Islet precursor cell (in vitro differentiated cells): ENCODE measurements at places on chromosomes 7 and 10.
A peak's percentile ranks its signal among the peaks of the same experiment; 100 is the strongest.

DNA sequence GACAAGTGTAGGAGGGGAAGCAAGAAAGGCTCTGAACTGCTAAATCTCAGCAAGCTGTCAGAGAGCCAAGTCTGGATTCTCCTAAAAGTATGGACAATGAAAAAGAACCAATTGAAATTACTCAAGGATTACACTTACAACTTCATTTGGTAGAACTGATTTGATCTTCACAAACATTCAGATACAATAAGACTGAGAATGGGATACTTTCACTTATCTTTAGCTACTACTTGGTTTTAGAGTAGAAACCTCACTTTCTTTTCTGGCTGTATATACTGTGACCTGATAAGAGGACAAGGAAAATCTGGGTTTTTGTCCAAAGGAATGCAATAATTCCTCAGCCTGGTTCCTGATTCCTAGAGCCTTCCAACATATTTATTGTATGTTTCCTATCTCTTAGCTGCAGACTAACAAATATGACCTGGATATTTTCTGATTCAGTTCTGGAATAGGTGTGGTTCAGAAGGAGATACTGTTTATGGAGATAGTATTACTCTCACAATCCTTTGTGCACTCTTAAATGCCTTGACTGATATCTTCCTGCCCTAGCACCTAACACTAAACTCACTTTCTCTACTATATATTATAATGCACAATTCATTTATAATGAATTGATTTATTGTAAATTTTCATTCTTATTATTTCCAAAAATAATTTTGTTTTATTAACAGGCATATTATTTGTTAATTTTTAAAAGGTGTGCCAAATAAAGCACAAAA is 7.3 kb downstream of the SEMA3A start:
- DNase-seq = no peak

- DNase-seq = peak; percentile 71
Measured at GRCh38 chr10:124092250-124092859, 1.0 kb downstream of the CHST15 start.

- no peak for DNase-seq
Measured at GRCh38 chr7:158725506-158725800, 20.8 kb upstream of the NCAPG2 start.

- peak; percentile 85 for DNase-seq
Measured at GRCh38 chr10:97584060-97584797, at the start of gene HOGA1. Gene HOGA1, plus strand, starts transcription at chr10:97584389. Its CDS starts 315 bp downstream, at chr10:97584704.

GRCh38 chr7:77320714-77321113 is 95.4 kb downstream of the GSAP start:
- no peak for DNase-seq

- no peak for DNase-seq
Measured at GRCh38 chr10:68110027-68110426, 739 bp downstream of the MYPN start.

DNA sequence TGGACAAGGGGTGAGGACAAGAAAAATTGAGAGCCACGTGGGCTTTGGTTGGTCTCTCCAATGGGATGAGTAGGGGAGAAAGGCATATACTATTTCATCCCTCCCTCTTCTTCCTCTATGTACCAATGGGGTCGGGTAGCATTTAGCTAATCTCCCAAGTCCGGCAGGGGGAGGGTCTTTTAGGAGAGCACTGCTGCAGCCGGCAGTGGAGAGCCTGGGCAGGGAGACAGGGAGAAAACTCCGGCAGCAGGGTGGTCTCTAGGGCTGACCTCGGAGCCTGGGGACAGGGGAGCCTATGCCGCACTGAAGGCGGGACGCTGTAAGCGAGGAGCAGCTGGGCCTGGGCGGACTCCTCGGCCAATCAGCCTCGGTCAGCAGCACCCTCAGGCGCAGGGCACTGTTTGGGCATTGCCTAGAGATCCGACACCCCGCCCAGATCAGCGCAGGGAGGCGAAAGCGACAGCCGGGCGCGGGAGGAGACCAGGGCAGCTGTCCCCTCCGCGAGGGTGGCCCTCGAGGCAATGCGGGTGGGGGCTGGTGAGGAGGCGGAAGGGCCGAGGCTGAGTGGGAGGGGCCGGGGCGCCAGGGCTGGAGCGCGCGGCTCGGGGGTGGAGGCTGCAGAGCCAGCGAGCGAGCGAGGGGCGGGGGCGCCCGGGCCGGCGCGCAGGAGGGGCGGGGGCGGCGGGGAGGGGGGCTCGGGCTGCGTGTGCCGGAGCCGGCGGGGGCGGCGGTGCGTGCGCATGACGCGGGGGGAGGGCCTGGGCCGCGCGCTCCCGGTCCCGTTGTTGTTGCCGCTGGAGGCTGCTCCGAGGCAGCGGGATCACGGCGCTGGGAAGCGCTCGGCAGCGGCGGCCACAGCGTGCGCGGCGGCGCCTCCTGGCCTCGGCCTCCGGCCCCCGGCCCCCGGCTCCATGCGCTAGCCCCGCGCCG is at the start of gene AGAP3:
Gene AGAP3, plus strand, starts transcription at position 785 of the 930 bp plus-strand sequence. CDS start 267 bp downstream, outside the sequence.
- DNase-seq = peak; percentile 93

GRCh38 chr10:119737823-119738222 is 12.0 kb downstream of the INPP5F start:
- DNase-seq = peak; percentile 88

- DNase-seq = peak; percentile 80
Measured at GRCh38 chr10:91185239-91185875, 35.1 kb upstream of the PCGF5 start.

DNA sequence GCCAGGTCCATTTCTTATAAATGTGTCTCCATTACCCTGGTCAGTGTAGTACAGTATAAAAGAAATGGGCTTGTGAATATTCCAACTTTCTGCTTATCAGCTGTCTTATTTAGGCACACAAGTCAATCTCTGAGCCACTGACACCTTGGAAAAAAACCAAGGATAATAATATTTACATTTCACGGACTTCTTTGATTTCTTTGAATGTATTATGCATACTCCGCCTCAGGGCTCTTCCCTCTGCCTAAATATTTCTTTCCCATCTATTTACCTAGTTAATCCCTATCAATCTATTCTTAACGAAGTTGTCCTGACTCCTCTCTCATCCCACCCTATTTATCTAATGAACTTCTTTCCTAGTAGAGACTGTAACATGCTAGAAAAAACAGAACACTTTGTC is 253.8 kb downstream of the CRPPA start:
- DNase-seq = no peak

DNA sequence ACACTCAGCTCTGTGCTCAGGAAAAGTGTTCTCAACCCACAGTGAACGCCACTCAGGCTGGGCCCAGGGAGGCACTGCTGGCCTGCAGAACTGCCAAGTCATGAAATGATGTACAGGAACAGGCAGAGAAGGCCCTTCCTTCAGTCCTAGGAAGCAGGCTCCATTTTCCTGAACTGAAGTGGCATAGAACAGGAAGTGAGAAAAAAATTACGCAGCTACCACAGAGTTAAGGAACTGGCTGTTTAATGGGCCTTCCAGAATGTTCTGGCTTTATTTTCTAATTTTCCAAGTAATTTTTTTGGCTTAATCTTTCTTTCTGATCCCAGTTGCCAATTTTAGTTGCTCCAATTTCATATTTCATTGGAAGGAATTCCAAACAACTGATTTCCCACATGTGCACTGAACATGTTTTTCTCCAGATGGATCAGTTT is 39.3 kb downstream of the LRRC18 start:
- peak; percentile 35 for DNase-seq

DNA sequence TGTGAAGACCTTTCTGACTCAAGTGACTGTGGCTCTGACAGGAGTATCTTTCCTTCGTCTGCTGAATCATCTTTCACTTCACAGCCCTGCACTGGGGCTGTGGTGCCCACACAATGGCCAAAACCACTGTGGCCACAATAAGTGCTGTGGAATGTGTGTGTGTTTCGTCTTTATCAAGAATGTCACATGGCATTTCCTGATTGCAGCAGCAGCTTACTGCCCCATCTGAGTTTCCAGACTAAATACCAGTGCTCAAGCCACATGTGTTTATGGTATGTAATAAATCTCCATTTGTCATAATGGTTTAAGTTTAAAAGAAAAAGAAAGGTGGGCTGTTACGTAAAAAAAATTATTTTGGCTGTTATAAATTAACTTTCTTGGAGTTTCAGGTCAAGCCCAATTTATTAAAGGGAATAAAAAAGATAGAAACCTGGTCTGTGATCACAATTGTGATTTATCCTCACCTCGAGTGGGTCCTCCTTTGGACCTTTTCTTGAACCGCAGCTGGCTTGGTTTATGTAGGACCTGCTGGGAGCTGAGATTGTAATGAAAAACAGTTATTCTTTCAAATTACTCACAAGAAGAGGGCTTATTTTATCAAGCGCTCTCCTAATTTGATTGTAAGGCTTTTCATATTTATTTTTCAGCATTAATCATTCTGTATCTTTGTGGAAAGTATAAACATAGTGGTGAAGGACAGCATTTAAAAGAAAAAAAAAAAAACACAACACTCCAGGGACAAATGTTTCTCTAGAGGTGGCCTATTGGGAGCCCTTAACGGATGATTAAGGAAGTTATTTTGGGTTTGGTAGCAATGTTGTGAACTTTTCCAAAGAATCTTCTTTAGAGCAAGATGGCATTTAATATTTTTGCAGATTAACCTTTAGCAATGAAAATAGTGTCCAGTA is 116.2 kb downstream of the LRMDA start:
- peak; percentile 91 for DNase-seq

DNA sequence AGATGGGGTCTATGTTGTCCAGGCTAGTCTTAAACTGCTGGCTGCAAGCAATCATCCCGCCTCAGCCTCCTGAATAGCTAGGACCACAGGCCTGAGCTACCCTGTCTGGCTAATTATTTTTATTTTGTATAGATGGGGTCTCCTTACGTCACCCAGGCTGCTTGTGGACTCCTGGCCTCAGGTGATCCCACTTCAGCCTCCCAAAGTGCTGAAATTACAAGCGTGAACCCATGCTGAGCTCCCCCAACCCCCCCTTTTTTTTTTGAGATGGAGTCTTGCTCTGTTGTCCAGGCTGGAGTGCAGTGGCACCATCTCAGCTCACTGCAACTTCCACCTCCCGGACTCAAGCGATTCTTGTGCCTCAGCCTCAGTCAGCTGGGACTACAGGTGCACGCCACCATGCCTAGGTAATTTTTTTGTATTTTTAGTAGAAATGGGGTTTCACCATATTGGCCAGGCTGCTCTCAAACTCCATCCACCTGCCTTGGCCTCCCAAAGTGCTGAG is 25.4 kb downstream of the FAM25A start:
- DNase-seq = no peak

GRCh38 chr10:5779730-5780129 is 33.5 kb downstream of the GDI2 start:
- peak; percentile 58 for DNase-seq

DNA sequence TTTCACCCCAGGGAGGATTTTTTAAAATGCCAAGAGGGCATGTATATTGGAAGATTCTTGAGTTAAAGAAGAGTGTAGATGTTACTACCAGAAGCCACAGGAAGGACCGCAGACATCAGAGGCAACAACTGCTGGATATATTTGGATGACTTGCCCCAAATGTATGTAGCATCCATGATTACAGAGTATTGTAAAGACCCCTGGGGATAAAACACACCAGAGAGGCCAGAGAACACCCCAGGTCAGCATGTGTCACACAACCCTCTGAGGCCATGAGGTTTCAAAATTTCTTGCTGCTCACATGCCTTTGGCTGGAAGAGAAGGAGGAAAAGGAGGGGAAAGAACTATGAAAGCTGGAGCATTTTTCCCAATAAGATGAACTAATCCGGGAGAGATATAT is 108.0 kb upstream of the LSM8 start:
- DNase-seq = no peak

DNA sequence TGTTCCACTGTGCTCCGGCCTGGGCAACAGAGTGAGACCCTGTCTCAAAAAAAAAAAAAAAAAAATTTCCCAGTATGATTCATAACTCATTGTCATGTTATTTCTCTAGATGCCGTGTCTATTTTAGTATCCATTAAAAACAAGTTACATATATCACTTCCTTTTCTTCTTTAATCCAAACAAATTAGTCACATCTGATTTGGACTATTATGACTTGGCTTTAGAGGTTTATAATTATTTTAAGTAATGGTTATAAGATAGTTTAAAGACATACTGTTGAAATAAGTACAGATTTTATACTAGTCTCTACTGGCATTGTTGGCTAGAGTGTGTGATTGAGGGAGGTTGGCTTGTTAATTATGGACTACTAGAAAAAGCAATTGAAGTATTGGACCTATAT is 53.3 kb downstream of the ZMYND11 start:
- DNase-seq = no peak

- DNase-seq = no peak
Measured at GRCh38 chr7:156603629-156604028, 36.9 kb upstream of the RNF32 start.

- DNase-seq = peak; percentile 70
Measured at GRCh38 chr10:36266923-36267322, 624.8 kb upstream of the FZD8 start.
